Osteocyte (in vitro differentiated cells): ENCODE measurements at places on chromosomes 12 and 14.

GRCh38 chr12:63752283-63752682 is 27.4 kb upstream of the RXYLT1 start:
- no peak for DNase-seq

GRCh38 chr12:31876568-31877424 is 82.4 kb upstream of the RESF1 start:
- DNase-seq = no peak

DNA sequence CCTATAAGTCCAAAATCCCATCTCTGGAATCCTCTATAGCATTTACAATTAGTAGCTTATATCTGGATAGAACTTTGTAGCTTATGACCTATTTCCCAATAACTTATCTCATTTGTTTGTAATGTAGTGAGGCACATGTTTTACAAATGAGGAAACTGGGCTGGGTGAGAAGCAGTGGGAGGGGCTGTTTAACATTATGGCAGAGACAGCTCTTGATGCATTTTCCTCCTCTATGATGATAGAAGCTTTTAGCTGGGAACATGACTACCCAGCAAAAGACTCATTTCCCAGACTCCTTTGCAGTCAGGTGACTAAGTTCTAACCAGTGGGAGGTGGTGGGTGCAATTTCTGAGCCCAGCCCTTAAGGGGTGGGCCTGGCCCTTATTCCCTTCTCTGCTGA is 179.7 kb downstream of the TTC8 start:
- DNase-seq = no peak

DNA sequence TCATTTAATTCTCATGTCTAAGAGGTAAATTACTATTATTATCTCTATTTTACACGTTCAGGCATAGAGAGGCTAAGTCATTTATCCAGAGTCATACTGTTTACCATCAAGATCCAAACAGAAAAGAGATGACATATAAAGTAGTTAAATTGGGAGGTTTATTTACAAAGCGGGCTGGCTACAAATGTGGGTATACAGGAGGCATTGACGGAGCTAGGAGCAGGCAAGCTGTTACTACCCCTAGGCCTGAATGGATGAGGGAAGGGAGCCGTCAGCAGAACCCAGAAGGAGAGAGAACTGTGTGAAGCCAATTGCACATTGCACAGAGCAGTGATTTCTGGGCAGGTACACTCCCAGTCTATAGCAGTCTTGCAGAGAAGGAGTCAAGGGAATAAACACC is 39.8 kb downstream of the DACT1 start:
- DNase-seq = no peak

DNA sequence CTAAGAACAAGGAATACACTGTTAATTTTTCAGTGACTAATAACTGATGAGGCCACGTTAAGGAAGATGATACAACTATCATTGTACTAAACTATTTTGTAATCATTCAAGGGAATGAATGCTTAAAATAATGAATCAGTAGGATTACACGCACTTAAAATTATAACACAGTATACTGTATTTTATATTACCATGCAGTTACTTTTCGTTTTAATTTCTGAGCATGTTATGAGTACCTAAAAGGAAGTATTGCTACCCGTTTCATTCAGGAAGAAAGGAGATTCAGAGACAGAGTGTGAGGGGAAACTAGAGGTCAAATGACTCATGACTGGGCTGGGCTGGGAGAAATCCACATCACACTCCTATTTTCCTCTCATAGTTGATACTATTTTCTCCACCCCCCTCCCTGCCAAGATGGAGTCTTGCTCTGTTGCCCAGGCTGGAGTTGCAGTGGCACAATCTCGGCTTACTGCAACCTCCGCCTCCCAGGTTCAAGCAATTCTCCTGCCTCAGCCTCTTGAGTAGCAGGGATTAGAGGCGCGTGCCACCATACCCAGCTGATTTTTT is 202.0 kb downstream of the PPM1H start:
- no peak for DNase-seq

GRCh38 chr12:2984249-2984648 is 25.1 kb downstream of the TEAD4 start:
- no peak for DNase-seq

GRCh38 chr14:31194095-31194494 is 13.5 kb downstream of the HECTD1 start:
- no peak for DNase-seq

DNA sequence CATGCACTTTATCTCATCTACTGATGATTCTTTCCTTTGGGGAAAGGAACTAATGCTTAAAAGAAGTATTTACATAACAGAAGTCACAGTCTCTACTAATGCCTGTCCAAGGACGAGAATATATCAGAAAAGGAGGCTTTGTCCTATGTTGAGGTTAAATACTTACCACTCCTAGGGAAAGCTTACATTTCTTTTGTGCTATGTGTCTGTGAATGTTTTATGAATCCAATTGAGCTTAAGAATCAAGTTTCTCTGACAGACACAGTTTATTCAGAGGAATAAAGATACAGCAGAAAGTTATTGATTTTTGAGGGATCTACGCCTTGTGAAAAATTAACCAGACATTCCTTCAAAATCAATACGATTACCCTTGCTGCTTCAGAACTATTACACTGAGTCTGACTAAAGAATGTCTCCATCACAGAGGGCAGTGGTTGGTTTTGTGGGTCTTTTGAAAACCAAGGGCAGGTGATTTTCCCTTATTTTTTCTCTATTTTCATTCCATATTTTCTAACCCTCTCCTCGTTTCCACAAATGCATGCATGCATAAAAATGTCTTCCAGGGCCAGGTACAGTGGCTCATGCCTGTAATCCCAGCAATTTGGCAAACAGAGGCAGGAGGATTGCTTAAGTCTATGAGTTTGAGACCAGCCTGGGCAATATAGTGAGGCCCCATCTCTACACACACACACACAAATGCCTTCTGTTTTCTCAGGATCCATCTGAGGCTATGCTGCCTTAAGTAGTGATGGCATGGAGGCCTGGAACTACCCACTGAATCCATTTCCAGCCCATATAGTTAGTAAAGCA is 1095.1 kb downstream of the GALC start:
- no peak for DNase-seq

DNA sequence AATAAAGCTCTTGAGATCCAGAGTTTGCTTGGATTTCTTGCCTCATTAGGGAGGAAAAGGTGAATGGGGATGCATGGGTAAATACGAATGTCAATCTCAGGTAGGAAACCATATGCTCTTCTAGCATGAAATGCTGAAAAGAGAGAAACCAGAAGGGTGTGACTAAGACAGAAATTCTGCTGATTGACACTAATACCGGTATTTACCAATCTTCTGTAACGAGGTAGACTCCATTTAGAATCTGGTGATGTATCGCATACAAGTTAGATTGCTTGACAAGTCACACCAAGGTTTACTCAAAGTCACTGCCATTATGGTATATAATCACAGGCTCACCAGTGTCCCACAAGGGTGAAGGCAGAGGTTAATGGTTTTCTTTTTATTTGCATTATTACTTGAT is 337.9 kb downstream of the NRXN3 start:
- DNase-seq = no peak

- DNase-seq = no peak
Observed at GRCh38 chr12:78145398-78145797, 314.7 kb downstream of the NAV3 start.

- no peak for DNase-seq
Observed at GRCh38 chr12:79069009-79069408, 204.4 kb downstream of the SYT1 start.

GRCh38 chr12:120640861-120641833 is 721 bp downstream of the CABP1 start:
- DNase-seq = no peak

DNA sequence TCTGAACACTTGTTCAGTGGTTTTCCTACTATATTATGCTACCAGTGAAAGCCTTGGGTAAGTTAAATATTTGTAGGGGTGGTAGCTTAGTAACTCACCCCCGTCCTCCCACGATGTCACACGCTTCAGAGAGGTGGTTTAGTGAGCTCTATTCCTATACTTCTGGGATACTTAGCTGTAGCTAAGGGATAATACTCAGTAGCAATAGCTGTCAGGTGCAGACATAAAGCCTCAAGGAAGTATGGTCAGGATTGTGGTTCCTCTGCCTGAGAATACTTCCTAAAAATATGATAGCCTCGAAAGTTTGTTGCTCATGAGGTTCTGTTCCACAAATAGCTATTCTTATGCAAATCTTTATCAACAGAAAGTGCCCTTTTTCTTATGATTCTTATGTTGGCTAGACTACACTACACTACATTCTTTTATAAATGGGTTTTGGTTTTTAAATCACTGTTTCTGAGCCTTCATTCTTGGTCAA is 11.9 kb downstream of the DLST start:
- no peak for DNase-seq

DNA sequence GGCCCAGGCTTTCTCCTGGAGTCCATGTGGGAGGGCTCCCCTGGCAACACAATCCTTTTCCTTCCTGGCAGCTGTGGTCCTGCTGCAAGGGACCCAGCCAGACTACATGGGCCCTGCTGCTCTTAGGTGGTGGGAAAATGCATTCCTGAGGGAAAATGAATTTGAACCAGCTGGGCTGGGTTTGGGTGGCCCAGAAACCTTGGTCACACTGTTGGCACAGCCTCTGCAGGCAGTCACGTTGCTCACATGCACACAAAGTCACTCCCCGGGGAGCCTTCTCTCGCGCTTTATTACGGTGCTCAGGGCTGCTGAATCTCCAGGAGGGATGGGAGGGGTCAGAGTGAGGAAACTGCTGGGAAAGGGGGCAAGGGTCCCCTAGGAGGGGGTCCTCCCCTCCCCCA is 17.2 kb downstream of the PLEKHG3 start:
- no peak for DNase-seq

DNA sequence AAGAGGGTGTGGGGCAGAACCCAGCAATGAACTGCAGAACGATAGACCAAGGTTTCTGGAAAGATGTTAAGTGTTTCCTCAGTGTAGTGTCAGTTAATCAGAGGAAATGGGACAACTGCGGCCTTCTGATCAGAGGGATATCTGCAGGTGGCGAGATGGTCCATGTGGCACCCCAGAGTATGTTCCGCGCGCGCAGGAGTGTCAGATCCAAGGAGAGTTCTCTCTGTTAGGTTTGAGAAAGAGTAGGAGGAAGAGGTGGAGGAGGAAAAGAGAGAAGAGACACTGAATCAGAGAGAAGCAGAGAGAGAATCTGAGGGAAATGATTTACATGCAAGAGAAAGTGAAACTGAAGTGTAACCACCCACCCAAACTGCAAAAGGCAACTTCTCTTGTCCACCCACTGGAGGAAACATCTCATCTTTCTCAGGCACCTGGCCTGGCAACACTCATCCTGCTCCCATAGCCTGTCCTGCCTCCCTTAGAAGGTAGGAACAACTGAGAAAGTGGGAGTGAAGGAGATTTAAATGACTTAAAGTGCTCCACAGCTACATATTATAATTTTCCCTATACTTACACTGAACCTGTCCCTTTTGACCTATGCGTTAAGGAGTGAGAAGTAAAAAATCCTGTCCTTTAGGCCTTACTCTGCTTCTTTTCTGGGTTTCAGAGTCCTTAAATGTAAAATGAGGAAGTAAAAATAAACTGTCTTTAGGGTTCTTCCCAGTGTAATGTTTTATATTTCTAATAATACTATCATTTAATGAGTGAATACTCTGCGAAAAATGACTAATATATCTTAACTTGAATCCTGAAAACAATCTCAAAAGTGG is 6.8 kb upstream of the TESPA1 start:
- no peak for DNase-seq

DNA sequence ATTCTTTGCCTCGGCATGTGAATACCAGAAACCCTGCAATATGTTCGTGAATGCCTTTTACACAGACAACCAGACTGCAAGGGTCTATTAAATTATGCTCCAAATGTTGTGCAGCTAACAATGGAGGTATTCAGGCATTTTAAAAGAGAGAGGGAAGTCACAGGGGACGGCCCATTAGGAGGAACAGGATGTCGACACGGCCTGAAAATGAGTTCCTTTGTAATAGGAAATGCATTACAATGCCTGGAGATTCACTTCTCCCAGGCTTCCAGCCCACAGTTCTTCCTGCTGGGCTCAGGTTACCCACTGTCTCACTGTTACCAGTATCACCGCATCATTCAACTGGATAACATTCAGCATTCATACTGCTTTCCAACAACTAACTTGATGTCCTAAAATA is 2.5 kb downstream of the DUSP6 start:
- DNase-seq = no peak

DNA sequence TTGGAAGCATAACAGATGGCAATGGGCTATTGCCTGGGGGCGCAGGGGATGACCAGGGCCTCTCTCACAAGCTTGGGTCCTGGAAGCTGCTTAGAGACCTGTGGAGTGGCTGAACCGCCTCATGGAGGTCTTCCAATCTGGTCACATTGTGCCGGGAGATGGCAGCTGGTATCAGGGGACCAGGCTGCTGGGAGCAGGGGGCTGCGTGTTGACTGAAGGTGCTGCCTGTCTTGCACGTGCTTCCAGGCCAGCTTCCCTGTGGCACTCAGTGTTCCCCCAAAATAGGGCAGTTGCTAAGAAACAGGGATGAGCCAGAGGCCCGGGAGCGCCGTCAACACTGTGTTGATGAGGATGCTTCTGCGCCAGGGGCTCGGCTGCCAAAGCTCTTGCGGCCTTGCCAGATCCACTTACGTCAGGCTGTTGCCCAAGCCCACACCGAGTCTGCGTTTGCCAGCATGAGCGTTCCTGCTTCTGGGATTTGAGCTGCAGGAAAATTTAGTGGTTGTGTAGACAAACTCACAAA is 39.8 kb downstream of the ELK3 start:
- DNase-seq = no peak

- no peak for DNase-seq
Observed at GRCh38 chr12:12336049-12336411, 14.0 kb downstream of the MANSC1 start.

DNA sequence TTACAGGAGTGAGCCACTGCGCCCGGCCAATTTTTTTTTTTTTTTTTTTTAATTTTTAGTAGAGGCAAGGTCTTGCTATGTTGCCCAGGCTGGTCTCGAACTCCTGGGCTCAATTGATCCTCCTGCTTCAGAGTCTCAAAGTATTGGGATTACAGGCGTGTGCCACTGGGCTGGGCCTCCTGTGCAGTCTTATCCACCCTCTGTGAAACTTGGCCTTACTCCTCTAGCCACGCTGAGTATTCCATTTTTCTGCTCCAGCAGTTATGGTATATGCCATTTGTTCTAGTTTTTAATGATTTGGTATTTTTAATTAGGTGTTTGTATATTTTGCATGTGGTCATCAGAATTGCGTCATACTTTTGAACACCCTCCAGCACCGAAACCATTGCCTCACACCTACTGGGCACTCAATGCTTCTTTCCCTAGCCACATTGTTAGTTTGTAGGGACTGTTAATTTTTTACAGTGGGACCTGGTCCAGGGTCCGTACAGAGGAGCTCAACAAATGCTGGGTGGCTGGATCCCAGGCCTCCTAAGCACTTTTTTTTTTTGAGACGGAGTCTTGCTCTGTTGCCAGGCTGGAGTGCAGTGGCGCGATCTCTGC is 11.4 kb downstream of the RIOX1 start:
- DNase-seq = no peak

- no peak for DNase-seq
Observed at GRCh38 chr12:52708010-52708409, 4.7 kb upstream of the KRT77 start.
